ENCODE measurements at places on chromosomes 6 and 20.

- no peak overlapping the region for H3K27ac ChIP-seq
- no peak for DNase-seq
- no peaks in the 10 kb centered on the region for H3K27me3 ChIP-seq
- H3K4me1 ChIP-seq, result peaks cover 13% of the 10 kb centered on the region
- no peaks in the 10 kb centered on the region for H3K36me3 ChIP-seq
These were observed 75.1 kb downstream of the QKI start for GRCh38 chr6:163489584-163489983.

- H3K27me3 ChIP-seq, result no peaks in the 10 kb centered on the region
- H3K4me3 ChIP-seq, result no peak overlapping the region
- peak; percentile 57 for DNase-seq
These were observed 20.2 kb downstream of the LEMD2 start for GRCh38 chr6:33768644-33769120.

GRCh38 chr6:24355393-24355792, 2.5 kb downstream of the DCDC2 start:
- no peak for DNase-seq
- H3K27ac ChIP-seq, result no peak overlapping the region
- H3K36me3 ChIP-seq, result no peaks in the 10 kb centered on the region

- peak overlapping the region; percentile 18 for H3K4me3 ChIP-seq
- H3K27ac ChIP-seq, result no peak overlapping the region
These were observed 187.4 kb upstream of the PROKR2 start for GRCh38 chr20:5504061-5504739.

GRCh38 chr6:37306624-37307222, 47.1 kb upstream of the RNF8 start:
- H3K27me3 ChIP-seq, result no peaks in the 10 kb centered on the region
- no peak overlapping the region for H3K27ac ChIP-seq
- no peak overlapping the region for H3K4me3 ChIP-seq
- no peak for DNase-seq
- peaks cover 26% of the 10 kb centered on the region for H3K36me3 ChIP-seq
- peaks cover 15% of the 10 kb centered on the region for H3K4me1 ChIP-seq

GRCh38 chr6:33343953-33344611, 26.5 kb upstream of the ZBTB22 start:
- DNase-seq, result peak; percentile 28
- peaks cover 26% of the 10 kb centered on the region for H3K4me1 ChIP-seq
- no peaks in the 10 kb centered on the region for H3K27me3 ChIP-seq
- no peaks in the 10 kb centered on the region for H3K36me3 ChIP-seq

GRCh38 chr6:1696463-1696850, 86.7 kb downstream of the FOXC1 start:
- H3K4me3 ChIP-seq, result no peak overlapping the region
- no peak overlapping the region for H3K27ac ChIP-seq
- H3K36me3 ChIP-seq, result no peaks in the 10 kb centered on the region
- H3K4me1 ChIP-seq, result no peaks in the 10 kb centered on the region
- H3K27me3 ChIP-seq, result no peaks in the 10 kb centered on the region

DNA sequence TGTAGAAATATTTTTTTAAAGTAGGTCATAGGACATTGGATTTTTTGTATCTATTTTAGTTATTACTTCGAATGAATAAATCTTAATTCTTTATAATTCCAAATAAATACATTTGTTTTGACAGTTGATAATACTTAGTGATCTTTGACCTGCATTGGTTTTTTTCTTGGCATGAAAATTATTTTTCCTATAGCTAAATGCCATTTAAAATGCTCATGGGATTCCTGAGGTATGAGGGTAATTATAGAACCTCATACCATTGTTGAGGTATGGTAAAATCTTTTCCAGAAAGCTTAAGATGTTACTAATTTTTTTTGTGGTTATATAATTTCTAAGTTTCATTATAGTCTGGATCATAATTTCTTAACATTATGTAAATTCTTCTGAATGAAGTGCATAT, 8.3 kb downstream of the PM20D2 start:
- H3K4me3 ChIP-seq, result no peak overlapping the region
- no peaks in the 10 kb centered on the region for H3K27me3 ChIP-seq
- H3K36me3 ChIP-seq, result peaks cover 33% of the 10 kb centered on the region
- DNase-seq, result no peak
- H3K4me1 ChIP-seq, result peaks cover 9% of the 10 kb centered on the region

DNA sequence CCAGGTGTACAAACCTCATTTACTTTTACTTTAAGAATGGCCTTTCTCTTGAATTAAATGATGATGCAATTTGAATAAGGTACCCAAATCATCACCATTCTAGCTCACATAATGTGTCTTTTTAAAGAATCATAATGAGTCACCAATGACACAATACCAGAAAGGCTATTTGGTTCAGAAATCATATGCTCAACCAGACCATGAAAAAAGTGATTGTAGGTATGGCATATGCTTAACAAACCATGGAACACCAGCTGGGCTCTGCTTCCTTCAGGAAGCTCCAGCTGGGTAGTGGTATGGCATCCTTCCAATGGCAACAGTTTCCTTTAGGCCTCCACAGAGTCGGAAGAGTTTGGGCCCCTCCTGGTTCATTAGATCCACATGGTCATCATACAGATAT, 128.2 kb downstream of the FRK start:
- no peak overlapping the region for H3K27ac ChIP-seq
- H3K27me3 ChIP-seq, result no peaks in the 10 kb centered on the region
- H3K4me1 ChIP-seq, result no peaks in the 10 kb centered on the region
- H3K4me3 ChIP-seq, result no peak overlapping the region

- H3K4me1 ChIP-seq, result no peaks in the 10 kb centered on the region
- no peaks in the 10 kb centered on the region for H3K36me3 ChIP-seq
- no peak overlapping the region for H3K27ac ChIP-seq
- H3K4me3 ChIP-seq, result no peak overlapping the region
- no peak for DNase-seq
These were observed 95.8 kb upstream of the IRAK1BP1 start for GRCh38 chr6:78771586-78771985.

DNA sequence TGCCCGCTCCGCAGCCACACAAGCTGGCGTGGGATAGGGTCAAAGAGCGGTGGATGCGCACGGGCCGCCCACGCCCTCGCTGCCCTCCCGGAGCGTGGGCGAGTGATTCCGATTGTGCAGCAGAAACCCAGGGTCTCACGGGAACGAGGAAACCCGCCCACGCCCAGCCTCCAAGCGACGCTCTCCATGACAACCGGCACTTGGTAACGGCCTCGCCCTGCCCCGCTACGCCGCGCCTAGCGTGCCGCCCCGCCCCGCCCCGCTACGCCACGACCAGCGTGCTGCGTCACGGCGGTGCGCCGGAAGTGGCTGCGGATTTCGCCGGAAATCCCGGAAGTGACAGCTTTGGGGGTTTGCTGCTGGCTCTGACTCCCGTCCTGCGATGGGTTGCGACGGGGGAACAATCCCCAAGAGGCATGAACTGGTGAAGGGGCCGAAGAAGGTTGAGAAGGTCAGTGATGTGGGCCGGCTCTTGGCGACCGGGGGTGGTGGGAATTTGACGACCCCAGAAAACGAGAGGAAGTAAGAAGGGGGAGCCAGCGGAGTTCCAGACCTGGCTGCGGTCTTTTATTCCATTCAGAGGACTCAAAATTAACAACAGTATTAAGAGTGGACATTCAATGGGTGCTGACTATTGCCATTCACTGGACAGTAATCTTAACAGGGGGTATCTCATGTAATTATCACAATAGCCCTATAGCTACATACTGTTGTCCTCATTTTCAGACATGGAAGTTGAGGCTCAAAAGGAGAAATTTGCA, at the start of gene RTF2:
Gene RTF2 (plus strand): TSS at position 312 of the 761 bp plus-strand sequence. CDS start 71 bp downstream, at position 383.
- no peaks in the 10 kb centered on the region for H3K27me3 ChIP-seq
- peak within 1 kb of the TSS; percentile 99 for H3K27ac ChIP-seq
- H3K4me3 ChIP-seq, result peak within 1 kb of the TSS; percentile 99
- peak; percentile 97 for DNase-seq
- peaks cover 29% of the 10 kb centered on the region for H3K4me1 ChIP-seq
